T-helper 1 cell treated with Interleukin-12 subunit alpha and Interleukin-12 subunit beta and Interleukin-4 antibody, amounts not matched to agents 30 ng/mL and 1 ng/mL, for 36 hours (primary cell): ENCODE measurements at places on chromosomes 6 and 20. TPM values are rescaled to one million over a fixed set of nuclear protein-coding genes. Genes with fewer than 3 reads are reported as not detected.

Gene THBS2
- not detected in 2 replicates for total RNA-seq

Gene SDCBP2
- 1.9 and 2.5 TPM in 2 replicates for total RNA-seq

Gene ISM1
- total RNA-seq, result 0.49 and 0.66 TPM in 2 replicates

Gene TCF21
- not detected in 2 replicates for total RNA-seq

Gene CALHM4
- not detected in 2 replicates for total RNA-seq

Gene UBE2J1
- total RNA-seq, result 37.8 and 39.5 TPM in 2 replicates

Gene TOX2
- total RNA-seq, result 16.0 and 17.2 TPM in 2 replicates

Gene RPP21
- total RNA-seq, result 36.7 and 41.1 TPM in 2 replicates

Gene GATA5
- total RNA-seq, result not detected in 2 replicates

Gene CTSZ
- 49.0 and 50.7 TPM in 2 replicates for total RNA-seq

Gene TDP2
- total RNA-seq, result 47.0 and 49.3 TPM in 2 replicates

Gene DCDC2
- not detected in 2 replicates for total RNA-seq

Gene ARMC12
- 0.66 and 0.88 TPM in 2 replicates for total RNA-seq

Gene SEL1L2
- total RNA-seq, result not detected in 2 replicates

Gene CLPSL1
- not detected in 2 replicates for total RNA-seq

Gene TSPYL1
- 42.8 and 43.5 TPM in 2 replicates for total RNA-seq

Gene PKIB
- 0.39 and 0.49 TPM in 2 replicates for total RNA-seq

Gene ELOVL2
- not detected in 2 replicates for total RNA-seq

Gene LST1
- total RNA-seq, result 149 and 171 TPM in 2 replicates

Gene MEP1A
- not detected in 2 replicates for total RNA-seq

Gene BMP2
- not detected in 2 replicates for total RNA-seq

Gene SRPK1
- total RNA-seq, result 82.0 and 93.4 TPM in 2 replicates

Gene VWA7
- 6.0 and 6.2 TPM in 2 replicates for total RNA-seq

Gene TPD52L1
- total RNA-seq, result not detected in 2 replicates

Gene NKAIN2
- not detected in 2 replicates for total RNA-seq

Gene SLC22A16
- not detected in 2 replicates for total RNA-seq

Gene CPNE1
- 266 and 276 TPM in 2 replicates for total RNA-seq

Gene SLC25A27
- not detected in 2 replicates for total RNA-seq

Gene USP49
- 6.4 and 6.7 TPM in 2 replicates for total RNA-seq

Gene ERVFRD-1
- total RNA-seq, result not detected in 2 replicates

Gene BANF2
- not detected in 2 replicates for total RNA-seq

Gene FRS3
- total RNA-seq, result 4.9 and 5.3 TPM in 2 replicates

Gene SRC
- 5.3 TPM in 2 replicates for total RNA-seq

Gene SOX18
- 1.8 and 2.2 TPM in 2 replicates for total RNA-seq

Gene OPRM1
- total RNA-seq, result not detected in 2 replicates

Gene EYA2
- total RNA-seq, result not detected in 2 replicates

Gene MACROD2
- total RNA-seq, result not detected in 2 replicates

Gene CST8
- total RNA-seq, result not detected in 2 replicates

Gene TAGAP
- 42.2 and 43.7 TPM in 2 replicates for total RNA-seq

Gene IRF4
- total RNA-seq, result 216 and 221 TPM in 2 replicates

Gene E2F1
- total RNA-seq, result 72.3 and 73.3 TPM in 2 replicates

Gene PACSIN1
- total RNA-seq, result 0.78 and 1.3 TPM in 2 replicates

Gene C6orf89
- 53.9 and 54.2 TPM in 2 replicates for total RNA-seq

Gene C6orf15
- not detected in 2 replicates for total RNA-seq

Gene HLA-G
- total RNA-seq, result 2.7 and 3.2 TPM in 2 replicates

Gene IDH3B
- total RNA-seq, result 109 and 111 TPM in 2 replicates

Gene MED23
- total RNA-seq, result 38.2 and 40.1 TPM in 2 replicates

Gene PDE7B
- 7.1 and 8.4 TPM in 2 replicates for total RNA-seq

Gene GTSF1L
- 0.71 TPM in 1 of 2 replicates, not detected in the other for total RNA-seq
